SK-N-SH (cell line): ENCODE measurements at places on chromosomes 7 and 10. TPM values are rescaled to one million over a fixed set of nuclear protein-coding genes. Genes with fewer than 3 reads are reported as not detected.
A peak's percentile ranks its signal among the peaks of the same experiment; 100 is the strongest.

DNA sequence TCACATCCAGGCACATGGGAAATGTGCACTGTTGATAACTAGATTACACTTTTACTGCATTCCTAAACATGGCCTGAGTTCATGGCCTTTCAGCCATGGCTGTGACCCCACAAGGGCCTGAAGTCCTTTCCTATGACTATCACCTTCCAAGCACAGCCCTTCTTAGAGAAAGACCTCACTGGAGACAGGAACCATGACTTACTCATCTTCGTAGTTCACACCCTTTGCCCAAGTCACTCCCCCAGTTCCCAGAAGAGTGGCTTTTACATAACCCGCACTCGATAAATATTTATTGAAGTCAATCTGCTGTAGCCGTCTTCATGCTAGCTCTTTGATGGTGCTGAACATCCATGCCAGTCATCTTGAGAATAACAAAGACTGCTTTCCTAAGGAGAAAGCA, 632.5 kb upstream of the NRP1 start:
- H3K27me3 ChIP-seq = no peaks in the 10 kb centered on the region
- DNase-seq = no peak
- H3K4me3 ChIP-seq = no peak overlapping the region
- H3K36me3 ChIP-seq = no peaks in the 10 kb centered on the region

DNA sequence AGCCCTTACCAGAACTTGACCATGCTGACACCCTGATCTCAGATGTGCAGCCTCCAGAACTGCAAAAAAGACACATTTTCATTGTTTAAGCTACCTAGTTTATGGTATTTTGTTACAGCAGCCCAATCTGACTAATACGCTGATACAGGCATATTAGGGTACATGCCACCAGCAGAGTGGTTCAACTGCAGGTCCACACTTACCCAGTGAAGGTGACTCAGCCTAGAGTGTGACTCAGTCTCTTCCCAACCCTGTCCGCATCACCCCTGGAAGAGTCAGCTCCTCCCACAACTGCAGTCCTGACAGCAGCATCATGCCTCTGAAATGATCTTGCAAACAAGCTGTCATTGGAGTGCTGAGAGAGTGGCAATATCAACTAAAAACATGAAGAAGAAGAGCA, 30.8 kb upstream of the GOT1 start:
- peaks cover 16% of the 10 kb centered on the region; the same call in 1 of the 2 replicates for H3K27me3 ChIP-seq
- no peak for DNase-seq
- H3K4me3 ChIP-seq = no peak overlapping the region

OGDH gene
- 58.2 and 69.4 TPM in 2 replicates for polyA plus RNA-seq

GRCh38 chr7:32257621-32258020, 187.4 kb upstream of the PDE1C start:
- H3K36me3 ChIP-seq = no peaks in the 10 kb centered on the region
- H3K4me3 ChIP-seq = no peak overlapping the region

GRCh38 chr7:47804767-47805545, 143.3 kb downstream of the PKD1L1 start:
- no peaks in the 10 kb centered on the region; the same call in 1 of the 2 replicates for H3K36me3 ChIP-seq
- H3K4me1 ChIP-seq = peaks cover 27% of the 10 kb centered on the region; the same call in 1 of the 2 replicates
- no peaks in the 10 kb centered on the region for H3K27me3 ChIP-seq
- no peak overlapping the region for H3K4me3 ChIP-seq

CRTAC1 gene
- 0.05 and 0.18 TPM in 2 replicates for polyA plus RNA-seq

DNA sequence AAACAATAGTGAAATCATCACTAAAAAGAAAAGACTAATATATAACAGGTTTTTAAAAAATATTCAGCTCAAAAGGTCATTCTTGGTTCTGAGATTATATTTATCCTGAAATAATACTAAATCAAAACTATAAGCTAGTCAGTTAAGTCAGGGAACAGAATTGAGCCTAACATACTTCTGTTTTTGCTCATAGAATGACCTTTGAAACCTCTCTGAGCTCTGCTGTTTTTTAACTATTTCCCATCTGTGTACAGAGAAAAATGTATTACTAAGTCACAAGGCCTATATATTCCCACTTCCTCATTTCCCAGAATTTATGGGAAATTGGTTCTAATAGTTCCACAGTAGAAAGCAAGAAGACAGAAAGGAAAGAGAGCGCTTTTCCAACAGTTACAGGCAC, 346.8 kb upstream of the ETV1 start:
- no peaks in the 10 kb centered on the region for H3K36me3 ChIP-seq
- no peak for DNase-seq
- H3K27ac ChIP-seq = no peak overlapping the region
- no peak overlapping the region for H3K4me3 ChIP-seq

GRCh38 chr10:8225187-8225586, 170.7 kb downstream of the GATA3 start:
- H3K4me1 ChIP-seq = no peaks in the 10 kb centered on the region
- no peaks in the 10 kb centered on the region; the same call in 1 of the 2 replicates for H3K27me3 ChIP-seq
- H3K4me3 ChIP-seq = no peak overlapping the region
- peak; percentile 39 for DNase-seq
- no peak overlapping the region for H3K27ac ChIP-seq

DNA sequence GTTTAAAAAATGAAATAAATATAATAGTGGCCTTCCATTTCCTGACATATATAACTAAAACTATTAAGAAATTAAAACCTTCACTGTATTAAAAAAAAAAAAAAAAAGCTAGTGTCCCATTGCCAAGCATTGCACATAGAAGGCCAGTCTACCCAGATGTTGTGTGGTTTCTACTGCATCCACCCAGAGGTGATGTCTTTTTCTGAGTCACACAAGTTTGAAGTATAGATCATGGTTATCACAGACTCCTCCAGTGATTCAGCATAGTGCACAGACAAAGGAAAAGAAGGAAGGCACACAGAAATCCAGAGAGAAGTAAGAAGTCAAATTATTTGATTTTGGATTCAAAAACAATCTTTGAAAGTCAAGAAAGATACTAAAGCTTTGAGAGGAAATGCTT, 429.0 kb downstream of the ETV1 start:
- DNase-seq = no peak
- H3K4me3 ChIP-seq = no peak overlapping the region
- H3K4me1 ChIP-seq = no peaks in the 10 kb centered on the region; the same call in 1 of the 2 replicates
- no peaks in the 10 kb centered on the region for H3K27me3 ChIP-seq
- no peak overlapping the region for H3K27ac ChIP-seq

SPAM1 gene
- polyA plus RNA-seq = not detected in 2 replicates

SPDYE9 gene
- polyA plus RNA-seq = 0.08 TPM in 1 of 2 replicates, not detected in the other

DNA sequence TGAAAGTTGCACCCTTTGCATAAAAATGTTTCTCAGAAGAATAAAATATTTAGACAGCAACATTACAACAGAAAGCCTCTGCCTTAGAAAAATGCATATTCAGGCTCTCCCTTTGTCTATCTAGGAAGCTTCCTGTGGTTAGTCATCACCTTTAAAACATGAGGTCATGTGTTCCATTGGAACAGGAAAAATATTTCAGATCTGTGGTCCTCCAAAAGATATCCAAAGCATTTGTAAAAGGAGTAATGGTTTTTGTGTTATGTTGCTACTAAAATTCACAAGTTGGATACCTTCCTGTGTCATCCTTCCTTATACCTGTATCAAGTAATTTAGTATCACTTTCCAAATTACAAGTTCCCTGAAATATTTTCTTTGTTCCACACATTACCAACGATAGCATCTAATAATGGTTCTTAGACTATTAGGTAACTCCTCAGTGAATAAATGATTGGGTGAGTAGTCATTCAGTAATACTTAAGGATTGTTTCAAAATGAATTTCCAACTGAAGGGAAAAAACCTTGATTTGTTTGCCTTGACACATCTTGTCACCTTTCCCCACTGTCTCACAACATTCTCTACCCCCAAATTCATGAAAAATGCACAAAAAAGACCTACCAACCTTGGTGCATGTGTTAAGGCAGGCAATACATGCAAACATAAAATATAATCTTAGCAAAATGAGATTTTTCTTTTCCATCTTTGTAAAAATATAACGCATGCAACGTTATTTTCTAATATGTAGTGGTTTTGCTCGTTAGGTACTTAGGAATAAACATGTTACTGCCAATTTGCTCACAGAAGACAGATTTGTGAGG, 19.7 kb upstream of the RHOBTB1 start:
- H3K27me3 ChIP-seq = no peaks in the 10 kb centered on the region
- H3K4me3 ChIP-seq = no peak overlapping the region
- no peaks in the 10 kb centered on the region for H3K36me3 ChIP-seq
- no peak for DNase-seq
- H3K4me1 ChIP-seq = peaks cover 21% of the 10 kb centered on the region
- H3K27ac ChIP-seq = peak overlapping the region; percentile 92

DNA sequence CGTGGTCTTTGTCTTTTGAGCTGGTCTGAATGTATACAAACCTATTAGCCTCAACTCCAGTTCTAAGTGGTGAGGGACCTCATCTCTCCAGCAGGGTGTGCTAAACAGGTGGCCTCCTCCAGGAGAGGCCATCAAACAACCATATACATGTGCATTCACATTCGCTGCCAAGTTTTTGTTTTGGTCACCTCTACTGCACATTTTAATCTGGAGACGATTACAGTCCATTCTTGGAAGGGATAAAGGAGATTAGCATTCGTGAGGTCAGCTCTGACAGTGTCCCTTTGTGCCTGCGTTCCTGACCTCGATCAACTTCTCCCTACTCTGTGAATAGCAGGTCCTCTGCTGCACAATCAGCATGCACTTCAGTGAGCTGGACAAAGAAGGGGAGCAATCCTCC, 60.8 kb downstream of the RHOBTB1 start:
- DNase-seq = peak; percentile 29
- no peak overlapping the region for H3K27ac ChIP-seq
- peaks cover 40% of the 10 kb centered on the region for H3K36me3 ChIP-seq
- no peaks in the 10 kb centered on the region for H3K4me1 ChIP-seq

DNA sequence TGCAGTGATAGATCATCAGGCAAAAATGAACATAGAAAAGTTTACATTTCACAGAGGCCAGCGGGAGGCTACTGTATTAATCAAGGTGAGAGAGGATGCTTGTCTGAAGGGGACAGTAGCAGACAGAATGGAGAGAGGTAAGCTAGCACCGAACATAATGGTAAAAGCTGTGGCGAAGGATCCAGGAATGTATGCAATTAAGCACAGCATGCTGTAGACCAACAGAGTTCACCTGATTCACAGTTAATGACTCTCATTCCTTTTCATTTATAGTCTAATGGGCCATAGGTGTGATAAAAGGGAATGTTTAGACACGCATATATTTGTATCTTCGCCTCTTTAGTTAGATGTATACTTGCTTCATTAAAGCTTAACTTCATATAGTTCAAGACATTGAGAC, 150.9 kb upstream of the MBL2 start:
- no peaks in the 10 kb centered on the region for H3K27me3 ChIP-seq
- DNase-seq = no peak
- no peaks in the 10 kb centered on the region for H3K36me3 ChIP-seq
- H3K4me3 ChIP-seq = no peak overlapping the region
- H3K27ac ChIP-seq = no peak overlapping the region
- no peaks in the 10 kb centered on the region for H3K4me1 ChIP-seq
